ENCODE measurements at places on chromosomes 12 and 14.
A peak's percentile ranks its signal among the peaks of the same experiment; 100 is the strongest.

DNA sequence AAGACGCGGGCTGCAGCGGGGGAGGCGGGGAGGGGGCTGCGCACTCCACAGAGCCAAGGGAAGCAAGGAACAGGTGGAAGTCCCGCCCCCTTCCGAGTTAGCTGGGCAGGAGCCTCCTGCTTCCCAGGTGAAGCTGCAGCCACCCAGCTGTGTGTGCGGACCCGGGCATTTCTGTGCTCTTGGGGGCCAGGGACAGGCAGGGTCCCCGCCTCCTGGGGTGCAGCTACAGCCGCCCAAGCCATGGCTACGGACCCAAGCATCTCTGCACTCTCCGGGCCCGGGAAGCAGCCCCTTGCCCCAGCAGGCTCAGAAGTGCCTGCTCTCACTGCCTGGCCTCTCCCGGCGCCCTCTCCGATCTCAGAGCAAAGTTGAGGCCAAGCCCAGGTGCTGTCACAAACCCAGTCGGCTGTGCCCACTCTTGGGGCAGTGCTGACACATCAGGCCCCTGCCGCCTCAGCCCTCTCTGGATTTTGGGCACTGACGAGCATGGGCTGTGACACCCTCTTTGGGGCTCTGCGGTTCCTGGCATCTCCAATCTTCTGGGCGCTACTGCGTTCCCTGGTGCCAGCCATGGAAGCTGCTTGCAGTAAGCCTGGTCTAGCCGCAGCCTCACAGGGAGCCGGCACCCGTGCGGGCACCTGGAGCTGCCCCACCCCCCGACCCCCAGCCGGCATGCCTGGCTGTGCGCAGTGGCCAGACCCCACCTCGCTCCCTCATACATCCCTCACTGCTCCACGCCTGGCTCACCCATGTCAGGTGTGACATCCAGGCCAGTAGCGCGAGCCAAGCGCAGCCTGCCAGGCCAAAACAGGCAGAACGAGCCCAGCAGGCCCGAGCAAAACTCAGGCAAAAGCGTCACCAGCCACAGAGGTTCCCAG is 8.5 kb upstream of the MGAT4C start:
- no peak for DNase-seq

GRCh38 chr12:12922191-12922616 is 29.8 kb downstream of the GPRC5D start:
- peak; percentile 72 for DNase-seq

- no peak for DNase-seq
Observed at GRCh38 chr12:16348435-16349130, 1.1 kb downstream of the MGST1 start.

DNA sequence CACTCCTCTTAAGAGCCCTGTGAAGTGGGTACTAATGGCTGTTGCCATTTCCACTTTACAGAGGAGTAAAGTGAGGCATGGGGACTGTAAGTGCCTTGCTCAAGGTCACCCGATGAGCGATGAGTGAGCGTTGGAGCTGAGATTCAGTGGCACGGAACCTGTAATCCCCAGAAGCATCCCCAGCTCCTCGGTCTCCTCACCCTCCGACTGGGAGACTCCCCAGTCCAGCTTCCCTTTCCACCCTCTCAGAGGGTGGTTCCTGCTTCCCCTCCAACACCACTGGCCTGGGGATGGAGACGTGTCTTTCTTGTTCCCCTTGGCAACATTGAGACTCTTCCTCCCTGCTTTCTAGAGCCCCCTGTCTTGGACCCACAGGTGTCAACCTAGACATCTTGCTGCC is 32.6 kb downstream of the TMEM63C start:
- DNase-seq: no peak

GRCh38 chr12:45247589-45247988 is 31.7 kb downstream of the ANO6 start:
- no peak for DNase-seq

DNA sequence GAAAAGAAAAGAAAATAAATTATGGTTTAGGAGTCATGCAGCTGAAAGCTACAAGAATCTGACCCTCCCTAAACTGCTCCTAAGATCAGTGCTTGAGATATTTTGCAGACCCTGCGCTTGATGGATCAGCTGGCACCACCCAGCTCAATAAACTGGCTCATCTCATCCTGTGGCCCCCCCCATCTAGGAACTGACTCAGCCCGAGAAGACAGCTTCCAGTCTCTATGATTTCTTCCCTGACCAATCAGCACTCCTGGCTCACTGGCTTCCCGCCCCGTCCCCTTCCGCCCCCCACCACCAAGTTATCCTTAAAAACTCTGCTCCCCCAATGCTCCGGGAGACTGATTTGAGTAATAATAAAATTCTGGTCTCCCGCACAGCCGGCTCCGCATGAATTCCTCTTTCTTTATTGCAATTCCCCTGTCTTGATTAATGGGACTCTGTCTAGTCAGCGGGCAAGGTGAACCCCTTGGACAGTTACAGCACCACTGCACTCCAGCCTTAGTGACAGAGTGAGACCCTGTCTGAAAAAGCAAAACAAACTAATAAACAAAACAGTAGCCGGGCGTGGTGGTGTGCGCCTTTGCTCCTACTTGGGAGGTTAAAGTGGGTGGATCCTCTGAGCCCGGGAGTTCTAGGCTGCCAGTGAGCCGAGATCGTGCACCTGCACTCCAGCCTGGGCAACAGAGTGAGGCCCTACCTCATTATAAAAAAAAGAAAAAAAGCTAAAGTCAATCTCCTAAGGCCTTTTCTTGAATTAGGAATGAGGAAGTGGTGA is 24.5 kb upstream of the SPTLC2 start:
- peak; percentile 11 for DNase-seq

GRCh38 chr14:60760644-60761364 is 26.2 kb downstream of the MNAT1 start:
- no peak for DNase-seq

GRCh38 chr12:75823475-75823874 is 208.1 kb downstream of the PHLDA1 start:
- no peak for DNase-seq

- DNase-seq: no peak
Observed at GRCh38 chr14:69484444-69485314, at the start of gene PLEKHD1. Gene PLEKHD1 (plus strand): TSS chr14:69484728. CDS start chr14:69484966, 238 bp downstream.

GRCh38 chr12:124769163-124769530 is 94.5 kb downstream of the SCARB1 start:
- DNase-seq: peak; percentile 56

DNA sequence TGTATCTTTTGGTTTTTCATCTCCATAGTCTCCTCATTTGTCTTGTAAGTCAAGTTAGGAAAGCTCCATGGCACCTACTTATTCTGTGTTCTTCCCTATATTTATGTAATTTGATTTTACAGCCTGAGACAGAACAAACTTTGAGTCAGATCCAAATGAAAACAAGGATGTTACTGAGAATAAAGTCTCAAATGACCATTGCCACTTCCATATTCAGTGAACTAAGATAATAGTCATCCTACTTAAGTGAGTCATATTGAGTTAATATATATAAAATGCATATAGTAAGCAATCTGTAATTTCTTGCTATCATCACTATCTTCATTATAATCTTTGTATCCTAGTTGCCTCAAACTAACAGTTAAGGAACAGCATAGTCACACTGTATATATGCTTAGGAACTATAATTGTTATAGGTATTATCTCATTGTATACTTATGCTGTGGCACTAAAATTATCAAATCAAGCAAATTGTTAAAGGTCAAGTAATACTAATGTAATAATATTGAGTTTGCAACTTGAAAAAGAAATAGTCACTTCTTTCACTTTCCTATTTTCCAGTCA is 30.8 kb downstream of the TMTC3 start:
- peak; percentile 61 for DNase-seq

DNA sequence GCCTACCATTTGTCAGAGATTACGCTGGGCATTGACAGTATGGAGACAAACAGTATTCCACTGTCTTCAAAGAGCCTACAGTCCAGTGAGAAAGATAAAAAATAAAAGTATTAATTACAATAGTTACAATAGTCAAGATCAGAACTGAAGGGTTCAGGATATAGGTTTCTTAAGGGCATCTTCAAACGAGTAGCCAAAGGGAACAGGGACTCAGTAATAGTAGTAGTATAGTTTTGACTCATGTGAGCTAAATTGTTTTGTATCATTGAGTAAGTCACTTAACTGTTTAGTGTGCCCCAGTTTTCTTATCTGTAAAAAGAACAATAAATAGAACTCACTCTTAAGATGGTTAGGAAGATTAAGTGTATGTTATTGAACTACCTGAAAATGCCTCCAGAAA is 123.6 kb downstream of the METTL25 start:
- no peak for DNase-seq

DNA sequence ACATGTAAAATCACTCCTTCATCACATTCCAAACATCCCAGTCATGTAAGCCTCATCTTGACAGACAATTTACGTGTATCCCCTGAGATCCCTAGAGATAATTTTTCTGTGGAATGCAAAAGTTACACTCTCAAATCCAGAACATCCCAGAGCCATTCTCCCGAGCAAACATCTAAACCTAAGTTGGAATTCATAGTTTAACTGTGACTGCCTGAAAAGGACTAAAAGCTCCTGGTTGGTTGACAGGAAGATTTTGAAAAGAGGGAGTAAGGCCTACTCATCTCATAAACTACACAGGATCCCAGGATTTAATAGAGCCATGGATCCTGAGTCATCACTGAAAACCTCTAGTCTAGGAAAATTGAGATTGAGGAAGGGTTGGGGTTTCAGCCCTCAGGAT is 123.6 kb downstream of the SCN8A start:
- DNase-seq: peak; percentile 70

- no peak for DNase-seq
Observed at GRCh38 chr14:85027681-85028370, 502.1 kb upstream of the FLRT2 start.

GRCh38 chr12:69901221-69901905 is 76.3 kb downstream of the MYRFL start:
- DNase-seq: no peak

- peak; percentile 94 for DNase-seq
Observed at GRCh38 chr14:77041881-77042545, 13.5 kb upstream of the IRF2BPL start.

GRCh38 chr12:129911428-129912049 is 7.7 kb upstream of the TMEM132D start:
- DNase-seq: no peak

DNA sequence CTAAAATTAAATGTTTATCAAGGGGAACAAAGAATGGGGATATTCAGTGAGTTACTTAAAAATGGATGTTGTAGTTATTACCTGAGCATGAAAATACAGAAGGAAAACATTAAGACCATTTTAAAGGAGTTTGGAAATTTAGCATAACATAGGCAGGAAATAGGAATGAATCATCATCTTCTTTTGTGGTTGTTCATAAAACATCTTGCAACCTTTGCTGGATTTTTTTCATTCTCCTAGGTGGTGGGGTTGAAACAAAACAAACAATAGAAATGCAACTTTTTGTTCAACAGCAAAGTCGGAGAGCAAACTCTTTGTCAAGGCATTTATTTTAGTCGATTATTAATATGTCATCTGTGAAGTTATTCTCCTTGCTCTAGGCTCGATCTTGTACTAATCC is 275.1 kb downstream of the IPO8 start:
- DNase-seq: peak; percentile 32

GRCh38 chr12:57724936-57725740 is 13.4 kb downstream of the AGAP2 start:
- no peak for DNase-seq

GRCh38 chr12:14260011-14260993 is 105.2 kb upstream of the ATF7IP start:
- DNase-seq: peak; percentile 94

DNA sequence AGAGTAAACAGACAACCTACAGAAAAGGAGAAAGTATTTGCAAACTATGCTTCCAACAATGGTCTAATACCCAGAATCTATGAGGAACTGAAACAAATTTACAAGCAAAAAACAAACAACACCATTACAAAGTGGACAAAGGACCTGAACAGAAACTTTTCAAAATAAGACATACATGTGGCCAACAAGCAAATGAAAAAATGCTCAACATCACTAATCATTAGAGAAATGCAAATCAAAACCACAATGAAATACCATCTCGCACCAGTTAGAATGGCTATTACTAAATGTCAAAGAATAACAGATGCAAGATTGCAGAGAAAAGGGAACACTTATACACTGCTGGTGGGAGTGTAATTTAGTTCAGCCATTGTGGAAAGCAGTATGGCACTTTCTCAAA is 125.8 kb downstream of the C12orf42 start:
- DNase-seq: no peak

GRCh38 chr12:23752245-23752644 is 197.2 kb downstream of the SOX5 start:
- DNase-seq: no peak

DNA sequence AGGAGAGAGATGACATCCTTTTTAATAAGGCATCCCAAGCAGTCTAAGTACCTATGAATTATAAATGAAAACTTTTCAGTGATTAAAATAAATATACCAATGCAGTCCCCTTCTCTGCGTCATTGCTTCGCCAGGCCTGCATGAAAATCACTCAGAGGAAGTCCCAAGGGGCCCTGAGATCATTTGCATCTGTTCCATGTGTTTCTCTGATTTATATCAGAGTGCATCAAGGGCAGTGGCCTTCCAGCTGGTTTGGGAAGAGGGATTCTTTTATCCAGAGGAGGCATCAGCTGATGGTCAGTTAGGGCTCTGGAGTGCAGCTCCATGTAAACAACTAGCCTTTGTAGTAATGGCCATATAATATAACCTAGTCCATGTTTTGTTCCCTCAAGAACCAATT is 210.1 kb downstream of the RGS6 start:
- DNase-seq: no peak

DNA sequence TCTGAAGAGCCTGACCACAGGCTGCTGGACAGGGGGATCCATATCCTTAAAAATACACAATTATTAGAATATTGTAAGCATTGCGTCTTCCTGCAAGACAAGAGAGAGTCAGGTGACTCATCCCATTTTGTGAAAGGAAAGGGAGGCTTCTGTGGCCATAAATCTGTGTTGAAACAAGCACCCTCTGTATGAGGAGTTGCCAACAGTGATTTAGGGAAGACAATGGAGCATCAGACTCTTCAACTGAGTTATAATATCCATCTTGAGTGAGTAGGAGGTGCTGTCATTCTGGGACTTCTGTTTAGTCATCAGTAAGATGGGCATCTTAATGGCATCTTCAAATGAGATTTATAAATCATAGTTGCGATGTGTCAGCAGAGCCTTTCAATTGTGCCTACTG is 554.5 kb downstream of the AACS start:
- no peak for DNase-seq

- DNase-seq: no peak
Observed at GRCh38 chr12:10097521-10097920, 1.3 kb downstream of the CLEC1A start.
